ENCODE measurements at places on chromosomes 7 and 10.

DNA sequence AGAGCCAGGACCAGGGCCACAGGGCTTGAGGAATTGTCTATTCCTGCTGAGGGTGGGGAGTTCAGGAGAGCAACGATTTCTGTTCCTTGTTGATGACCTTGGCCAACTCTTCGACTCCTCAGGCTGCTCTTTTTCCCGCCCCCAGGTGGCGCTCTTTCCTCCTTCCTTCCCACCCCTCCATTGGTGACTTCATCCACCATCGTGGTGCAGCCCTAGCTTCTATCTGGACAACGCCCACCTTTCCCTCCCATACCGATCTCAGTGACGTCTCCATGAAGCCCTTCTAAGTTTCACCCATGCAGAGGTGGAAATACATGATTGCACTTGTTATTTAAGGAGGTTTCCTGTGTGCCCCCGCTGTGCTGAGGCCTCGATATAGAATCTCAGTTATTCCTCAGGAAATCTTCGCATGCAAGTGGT is 22.1 kb upstream of the CARD11 start:
- peak; percentile 74 for DNase-seq

GRCh38 chr7:83452256-83452655 is 196.7 kb downstream of the SEMA3E start:
- DNase-seq = no peak

- no peak for DNase-seq
These were observed 220.3 kb downstream of the PHTF2 start for GRCh38 chr7:78018641-78019446.

- DNase-seq = no peak
These were observed 46.5 kb upstream of the RSU1 start for GRCh38 chr10:16863766-16864165.

- DNase-seq = no peak
These were observed 7.4 kb upstream of the OPN4 start for GRCh38 chr10:86646933-86647332.

DNA sequence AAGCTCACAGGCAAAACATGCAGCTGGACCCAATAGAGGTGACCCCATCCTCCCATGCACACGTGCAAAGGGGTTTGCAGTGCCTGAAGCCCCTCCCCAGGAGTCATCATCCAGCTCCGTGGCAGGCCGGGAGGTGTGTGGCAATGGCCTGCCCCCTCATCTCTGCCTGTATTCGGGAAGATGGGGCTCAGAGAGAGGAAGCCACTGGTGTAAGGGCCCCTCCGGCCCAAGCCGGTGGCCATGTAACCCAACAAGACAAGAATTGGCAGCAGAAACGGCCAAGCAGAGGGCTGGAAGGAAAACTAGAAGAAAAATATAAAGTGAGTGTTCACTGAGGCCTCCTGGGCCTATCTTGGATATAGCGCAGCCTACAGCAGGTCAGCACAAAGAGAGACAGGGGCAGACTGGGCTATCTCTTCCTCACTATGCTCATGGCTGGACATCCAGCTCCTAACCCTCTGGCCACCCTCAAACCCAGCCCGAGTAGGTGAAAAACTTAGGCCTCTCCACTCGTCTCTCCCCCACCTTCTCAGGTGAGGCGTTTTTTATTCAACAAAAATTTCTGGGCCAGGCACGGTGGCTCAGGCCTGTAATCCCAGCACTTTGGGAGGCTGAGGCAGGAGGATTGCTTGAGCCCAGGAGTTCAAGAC is 158.1 kb downstream of the CCDC3 start:
- DNase-seq = no peak

GRCh38 chr10:48454302-48455054 is 148.0 kb downstream of the MAPK8 start:
- no peak for DNase-seq

- peak; percentile 4 for DNase-seq
These were observed 28.1 kb upstream of the PLXDC2 start for GRCh38 chr10:19788075-19788686.

GRCh38 chr7:40658729-40659128 is 523.9 kb downstream of the SUGCT start:
- DNase-seq = no peak

- DNase-seq = peak; percentile 8
These were observed 20.7 kb downstream of the COX15 start for GRCh38 chr10:99711129-99711719.

- DNase-seq = peak; percentile 32
These were observed 37.2 kb downstream of the ERLIN1 start for GRCh38 chr10:100148353-100149211.

GRCh38 chr10:120803972-120804371 is 47.2 kb upstream of the WDR11 start:
- DNase-seq = no peak

DNA sequence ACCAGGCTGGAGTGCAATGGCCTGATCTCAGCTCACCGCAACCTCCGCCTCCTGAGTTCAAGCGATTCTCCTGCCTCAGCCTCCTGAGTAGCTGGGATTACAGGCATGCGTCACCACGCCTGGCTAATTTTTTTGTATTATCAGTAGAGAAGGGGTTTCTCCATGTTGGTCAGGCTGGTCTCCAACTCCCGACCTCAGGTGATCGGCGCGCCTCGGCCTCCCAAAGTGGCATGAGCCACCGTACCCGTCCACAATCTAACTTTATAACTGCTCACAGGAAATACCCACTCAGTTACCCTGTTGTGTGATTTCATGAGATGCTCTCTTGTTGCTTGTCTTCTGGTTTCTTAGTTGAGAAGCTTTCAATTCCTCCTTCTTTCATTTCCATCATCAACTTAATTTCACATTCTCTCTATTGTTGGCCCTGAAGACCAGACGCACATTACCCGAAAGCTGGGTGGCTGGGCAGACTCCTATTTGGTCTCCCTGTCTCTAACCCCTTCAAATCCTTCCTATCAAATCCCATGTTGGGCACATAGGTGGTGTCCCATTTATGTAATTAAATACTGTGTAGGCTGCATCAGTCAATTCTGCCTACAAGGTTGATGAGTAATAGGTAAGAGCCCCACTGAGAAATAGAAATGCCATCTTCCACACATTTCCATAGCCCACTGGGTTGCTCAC is 1.1 kb upstream of the GSTO2 start:
- DNase-seq = no peak

- DNase-seq = no peak
These were observed 352.8 kb upstream of the VSTM2A start for GRCh38 chr7:54189330-54189729.

- no peak for DNase-seq
These were observed 128.2 kb downstream of the AKR1D1 start for GRCh38 chr7:138204285-138204981.

DNA sequence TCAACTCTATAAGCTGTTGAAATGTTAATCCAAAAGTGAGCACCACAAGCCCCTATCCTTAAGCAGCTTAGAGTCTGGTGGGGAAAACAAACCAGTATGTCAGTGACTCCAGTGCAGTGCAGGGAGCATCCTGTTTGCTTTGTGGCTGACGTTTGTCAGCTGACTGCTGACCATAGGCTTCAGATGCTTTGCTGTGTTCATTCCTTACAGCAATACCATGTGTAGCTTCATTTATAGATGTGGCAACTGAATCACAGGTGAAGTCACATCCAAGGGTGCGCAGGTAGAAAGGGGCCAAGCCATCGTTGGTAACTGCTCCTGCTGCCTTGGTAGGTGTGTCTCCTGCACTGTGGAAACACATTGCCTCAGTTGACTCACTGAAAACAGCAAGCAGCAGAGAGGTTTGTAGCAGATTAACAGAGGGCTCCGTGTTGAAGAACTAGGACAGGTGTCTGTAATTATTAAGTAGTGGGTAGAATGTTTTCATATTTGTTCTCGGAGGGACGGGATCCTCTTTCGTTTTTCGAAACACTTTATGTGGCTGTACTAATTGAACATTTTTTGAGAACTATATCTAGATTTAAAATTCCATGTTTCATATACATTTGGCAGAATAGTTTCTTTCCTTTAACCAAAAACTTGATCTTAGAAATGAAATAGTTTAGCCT is 2.0 kb downstream of the INSIG1 start:
- peak; percentile 31 for DNase-seq

GRCh38 chr7:114519240-114519639 is 104.6 kb downstream of the FOXP2 start:
- DNase-seq = no peak

DNA sequence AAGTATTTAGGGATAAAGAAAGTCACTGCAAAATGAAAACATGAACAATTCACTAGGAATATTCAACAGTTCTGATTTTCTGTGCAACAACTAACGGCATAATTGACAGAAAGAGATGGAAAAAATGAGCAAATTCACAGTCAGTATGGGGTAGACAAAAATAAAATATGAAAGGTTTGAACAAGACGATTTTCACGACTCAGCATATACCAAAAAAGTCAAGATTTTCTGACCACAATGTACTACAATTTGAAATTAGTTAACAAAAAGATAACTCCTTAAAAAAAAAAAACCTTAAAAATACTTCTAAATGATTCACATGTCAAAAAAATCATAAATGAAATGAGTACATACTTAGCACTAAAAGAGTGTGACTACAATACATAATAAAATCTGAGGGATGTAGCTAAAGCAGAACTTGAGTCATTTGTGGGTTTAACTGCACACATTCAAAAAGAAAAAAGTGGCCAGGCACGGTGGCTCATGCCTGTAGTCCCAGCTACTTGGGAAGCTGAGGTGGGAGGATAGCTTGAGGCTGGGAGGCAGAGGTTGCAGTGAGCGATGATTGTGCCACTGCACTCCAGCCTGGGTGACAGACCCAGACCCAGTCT is 22.6 kb upstream of the MTURN start:
- no peak for DNase-seq

DNA sequence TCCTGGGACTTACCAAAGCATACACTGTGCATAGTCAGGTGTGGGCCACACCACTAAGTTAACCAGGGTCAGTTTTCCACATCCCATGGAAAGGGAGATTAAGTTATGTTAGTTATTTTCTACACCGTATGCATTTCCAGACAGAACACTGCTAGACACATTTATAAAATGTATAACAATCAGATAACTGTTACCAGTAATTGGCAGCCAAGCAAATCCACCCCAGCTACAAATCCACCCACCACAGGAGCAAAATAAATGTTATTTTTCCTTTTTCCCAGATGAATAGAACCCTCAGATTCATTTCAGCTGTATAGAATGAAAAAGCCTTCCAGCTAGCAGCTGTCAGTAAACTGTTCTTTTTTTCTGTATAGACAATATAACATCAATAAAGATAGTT is 256.9 kb upstream of the FZD1 start:
- no peak for DNase-seq

DNA sequence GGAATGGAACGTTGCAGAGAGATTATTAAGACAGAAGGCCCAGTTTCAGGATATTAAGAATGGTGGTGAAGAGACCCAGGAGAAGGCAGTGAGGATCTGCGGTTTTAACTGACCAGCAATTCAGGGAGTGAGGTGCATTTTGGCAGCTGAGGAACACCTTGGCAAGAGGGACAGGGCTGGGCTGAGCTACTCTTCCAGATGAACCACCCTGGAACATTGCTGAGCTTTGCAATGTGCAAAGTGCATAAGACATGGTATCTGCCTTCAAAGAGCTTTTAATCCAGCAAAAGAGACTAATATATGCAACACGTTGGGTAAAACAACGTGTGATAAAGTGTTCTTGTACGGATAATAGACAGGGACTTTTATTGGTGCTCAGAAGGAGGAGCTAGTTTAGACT is 181.0 kb upstream of the AGK start:
- DNase-seq = no peak

GRCh38 chr7:26449175-26450165 is 157.8 kb downstream of the SNX10 start:
- no peak for DNase-seq

DNA sequence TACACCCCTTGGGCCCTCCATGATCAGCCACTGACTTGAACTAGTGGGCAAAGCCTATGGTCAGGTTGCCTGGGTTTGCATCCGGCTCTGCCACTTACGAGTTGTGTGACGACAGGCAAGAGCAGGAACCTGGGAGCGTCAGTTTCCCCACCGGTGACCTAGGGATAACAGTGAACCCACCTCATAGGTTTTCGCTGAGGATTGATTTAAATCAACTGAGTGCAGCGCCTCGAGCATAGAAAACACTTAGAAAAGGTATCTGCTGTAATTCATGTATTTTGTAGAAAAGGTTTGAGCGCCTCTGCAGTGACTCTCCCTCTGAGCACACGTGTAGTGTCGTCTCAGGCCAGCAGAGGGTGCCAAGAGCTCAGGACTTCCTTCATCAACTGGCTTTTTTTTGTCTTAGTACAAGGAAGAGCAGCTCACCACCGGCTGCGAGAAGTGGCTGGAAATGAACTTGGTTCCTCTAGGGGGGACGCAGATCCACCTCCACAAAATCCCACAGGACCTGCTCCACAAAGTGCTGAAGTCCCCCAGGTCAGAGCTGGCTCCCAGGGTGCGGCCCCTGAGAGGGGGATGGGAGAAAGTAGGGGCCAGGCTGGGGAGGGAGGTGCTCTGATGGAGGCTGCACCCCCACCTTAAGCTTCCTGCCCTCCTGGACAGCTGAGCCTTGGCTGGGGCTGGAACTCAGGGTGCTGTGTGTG is 27.7 kb downstream of the BTBD16 start:
- DNase-seq = peak; percentile 68

DNA sequence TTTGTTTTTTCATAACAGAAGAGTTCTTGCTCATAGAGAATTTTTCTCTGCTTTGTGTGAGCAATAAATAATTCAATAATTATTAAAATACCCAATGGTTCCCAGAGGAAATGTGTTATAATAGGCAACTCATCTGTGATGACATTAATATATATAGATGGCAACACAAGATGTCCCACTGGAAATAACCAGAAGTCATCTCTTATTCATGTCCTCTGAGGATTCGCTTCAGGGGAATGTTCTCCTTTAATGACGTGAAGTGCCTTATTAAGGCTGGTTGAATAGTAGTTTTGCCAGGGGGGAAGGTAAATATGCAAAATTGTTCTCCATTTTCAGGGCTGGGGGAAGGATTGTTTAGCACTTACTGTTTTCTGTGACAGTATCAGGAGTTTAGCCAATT is 3.1 kb downstream of the SLC39A12 start:
- DNase-seq = no peak

- no peak for DNase-seq
These were observed 58.5 kb downstream of the CPED1 start for GRCh38 chr7:121046893-121047468.

DNA sequence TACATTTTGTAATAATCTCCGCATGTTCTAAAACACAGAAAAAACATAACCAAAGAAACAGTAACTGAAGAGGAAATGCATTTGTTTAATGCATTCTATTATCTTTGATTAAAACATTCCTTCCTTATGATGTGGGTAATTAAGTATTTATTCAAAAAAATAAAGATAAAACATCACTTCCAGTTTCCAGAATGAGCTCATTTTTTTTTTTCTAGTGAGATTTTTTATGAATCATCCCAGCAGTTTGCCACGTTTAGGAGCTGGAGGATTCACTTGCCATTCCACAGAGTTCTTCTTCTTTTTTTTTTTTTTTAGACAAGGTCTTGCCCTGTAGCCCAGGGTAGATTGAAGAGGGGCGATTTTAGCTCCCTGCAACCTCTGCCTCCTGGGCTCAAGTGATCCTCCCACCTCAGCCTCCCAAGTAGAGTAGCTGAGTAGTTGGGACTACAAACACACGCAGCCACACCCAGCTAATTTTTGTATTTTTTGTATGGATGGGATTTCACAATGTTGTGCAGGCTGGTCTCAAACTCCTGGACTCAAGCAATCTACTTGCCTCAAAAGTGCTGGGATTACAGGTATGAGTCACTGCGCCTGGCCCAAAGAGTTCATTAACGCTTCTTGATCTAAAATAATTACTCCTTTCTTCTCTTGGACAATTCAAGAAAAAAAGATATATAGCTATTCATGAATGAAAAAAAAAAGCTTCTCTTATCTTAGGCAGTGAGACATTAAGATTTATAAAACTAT is 177.3 kb downstream of the DKK1 start:
- DNase-seq = no peak

All from germinal center (tissue), 1 donor.